ENCODE measurements at places on chromosomes 1 and 21. TPM values are rescaled to one million over a fixed set of nuclear protein-coding genes. Genes with fewer than 3 reads are reported as not detected.

CCDC27 gene
- polyA plus RNA-seq: not detected

KCNK1 gene
- polyA plus RNA-seq: 0.66 TPM

MDM4 gene
- 21.4 TPM for polyA plus RNA-seq

- no peak for DNase-seq
Observed at GRCh38 chr1:107776900-107777663, 187.9 kb downstream of the VAV3 start.

SPRR3 gene
- not detected for polyA plus RNA-seq

DNA sequence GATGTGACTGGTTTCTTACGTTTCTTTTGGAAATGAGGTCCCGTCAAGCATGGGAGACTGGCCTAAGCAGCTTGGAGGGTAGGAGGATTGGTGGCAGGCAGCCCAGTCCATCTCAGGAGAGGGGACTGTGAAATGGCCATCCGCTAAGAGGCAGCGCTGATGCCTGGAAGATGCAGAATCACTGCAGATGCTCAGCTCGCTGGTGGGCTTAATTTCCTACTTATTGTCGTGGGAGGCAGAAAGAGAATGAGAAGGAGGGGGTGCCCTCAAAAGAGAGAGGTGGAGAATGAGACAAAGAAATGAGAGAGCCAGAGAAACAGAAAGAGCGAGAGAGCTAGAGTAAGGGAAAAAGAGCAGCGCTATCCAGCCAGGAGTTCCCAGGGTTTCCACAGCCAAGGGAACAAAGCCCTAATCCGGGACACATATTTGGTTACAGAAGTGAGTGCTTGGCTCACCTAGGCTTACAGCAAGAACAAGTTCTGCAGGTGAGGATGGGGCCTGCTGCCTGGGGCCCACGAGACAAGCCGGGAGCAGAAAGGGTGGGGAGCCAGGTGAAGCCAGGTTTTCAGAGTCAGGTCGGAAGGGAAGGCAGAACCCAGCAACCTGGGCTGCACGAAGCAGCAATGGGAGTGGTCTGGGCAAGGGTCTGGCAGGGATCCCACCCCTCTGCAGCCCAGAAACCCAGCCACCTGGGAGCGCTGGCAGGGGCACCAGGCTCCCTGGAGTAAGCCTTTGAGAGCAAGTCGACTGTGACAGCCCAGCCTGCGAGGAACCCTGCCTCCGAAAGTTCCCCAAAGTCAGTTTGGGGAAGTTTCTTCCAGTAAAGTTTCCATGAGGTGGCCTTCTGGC is 5.8 kb downstream of the ECE1 start:
- DNase-seq: no peak

- DNase-seq: no peak
Observed at GRCh38 chr1:67642629-67643028, 42.4 kb upstream of the GADD45A start.

DNA sequence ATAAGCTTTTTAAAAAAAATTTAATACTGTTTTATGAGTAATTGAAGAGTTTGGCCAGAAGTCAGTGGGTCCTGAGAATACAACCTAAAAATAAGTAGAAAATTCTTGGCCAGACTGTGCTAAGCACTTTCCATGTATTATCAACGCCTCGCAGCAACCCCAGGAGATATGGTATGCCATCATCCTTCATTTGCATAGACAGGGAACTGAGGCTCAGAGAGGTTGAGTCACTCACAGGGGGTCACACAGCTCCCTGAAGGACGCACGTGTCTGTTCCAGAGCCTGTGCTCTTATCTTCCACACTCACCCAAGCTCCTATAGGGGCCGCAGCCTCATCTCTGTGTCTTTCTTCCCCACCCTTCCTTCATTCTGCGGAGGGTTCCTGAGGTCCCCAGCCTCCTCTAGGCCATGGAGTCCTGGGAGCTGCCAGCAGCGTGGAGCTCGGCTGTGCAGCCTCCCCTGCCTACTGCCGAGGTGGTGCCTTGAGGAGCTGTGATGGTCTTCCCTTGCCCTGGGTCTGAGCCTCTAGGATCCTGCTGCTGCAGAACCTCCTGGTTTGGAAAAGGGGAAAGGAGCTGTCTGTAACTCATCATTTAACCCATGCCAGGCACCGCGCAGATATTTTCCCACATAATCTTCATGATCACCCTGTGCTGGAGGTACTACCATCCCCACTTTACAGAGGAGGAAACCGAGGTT is 30.3 kb upstream of the ECE1 start:
- no peak for DNase-seq

OLIG2 gene
- not detected for polyA plus RNA-seq

RHEX gene
- not detected for polyA plus RNA-seq

- no peak for DNase-seq
Observed at GRCh38 chr1:19062258-19063029, 106.0 kb upstream of the IFFO2 start.

DNA sequence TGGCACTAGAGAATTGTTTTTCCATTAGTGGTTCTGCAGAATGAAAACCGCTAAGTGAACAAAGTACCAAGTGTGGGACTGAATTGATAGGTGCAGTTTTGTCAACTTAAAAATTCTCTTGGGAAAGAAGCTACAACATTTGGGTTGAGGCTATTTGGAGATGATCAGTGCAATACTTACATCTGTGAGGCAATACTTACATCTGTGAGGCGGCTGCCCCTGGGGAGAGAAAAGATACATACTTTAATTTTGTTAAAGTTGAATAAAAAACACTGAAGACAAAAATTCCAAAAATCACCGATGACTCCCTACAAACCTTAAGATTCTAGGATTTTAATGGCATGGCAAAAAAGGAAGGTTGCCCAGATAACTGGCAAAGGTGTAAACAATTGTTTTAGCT is 1.7 kb downstream of the CFAP410 start:
- no peak for DNase-seq

DLGAP3 gene
- not detected for polyA plus RNA-seq

- no peak for DNase-seq
Observed at GRCh38 chr1:219109424-219110018, 64.2 kb upstream of the LYPLAL1 start.

CSF1 gene
- polyA plus RNA-seq: 84.1 TPM

DNA sequence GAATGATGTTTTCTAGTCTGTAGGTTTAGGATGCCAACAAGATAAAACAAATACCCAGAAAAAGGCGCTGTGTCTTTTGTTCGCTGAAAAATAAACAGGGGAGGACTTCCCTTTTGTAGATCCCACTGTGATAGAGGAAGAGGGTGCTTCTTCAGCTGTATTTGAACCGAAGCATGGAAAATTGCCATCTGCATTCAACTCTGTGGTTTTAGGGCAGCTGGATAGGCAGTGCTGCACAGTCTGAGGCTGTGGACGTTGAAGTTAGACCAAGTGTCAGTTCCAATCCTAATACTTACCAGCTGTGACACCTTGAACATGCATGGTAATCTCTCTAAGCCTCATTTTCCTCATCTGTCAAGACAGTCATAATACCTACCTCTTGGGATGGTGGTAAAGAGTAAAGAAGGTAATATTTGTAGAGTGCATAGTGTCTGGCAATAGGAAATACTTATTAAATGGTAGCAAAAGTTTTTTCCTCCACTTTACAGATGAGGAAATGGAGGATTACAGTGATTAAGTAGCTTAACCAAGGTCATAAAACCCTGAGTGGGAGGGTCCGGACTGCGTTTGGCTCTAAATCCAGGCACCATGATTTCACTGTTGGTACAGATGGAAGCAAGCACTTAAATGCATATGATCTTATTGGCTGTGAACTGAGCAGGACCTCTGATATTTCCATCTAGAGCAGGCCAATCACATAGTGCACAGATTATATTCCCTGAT is 48.5 kb downstream of the UTP25 start:
- DNase-seq: no peak

GRCh38 chr1:245154429-245155271 is at the start of gene KIF26B:
KIF26B (plus strand) TSS chr1:245154985; CDS start chr1:245155425, 440 bp downstream.
- no peak for DNase-seq

GRCh38 chr1:57615956-57616355 is 192.1 kb upstream of the DAB1 start:
- no peak for DNase-seq

- DNase-seq: no peak
Observed at GRCh38 chr1:172949096-172949495, 101.6 kb downstream of the TNFSF18 start.

LAMTOR2 gene
- 60.4 TPM for polyA plus RNA-seq

GRCh38 chr1:214224611-214225354 is 56.2 kb upstream of the SMYD2 start:
- DNase-seq: no peak

ACTL8 gene
- 0.05 TPM for polyA plus RNA-seq

Data from AG04450 (cell line).